Osteocyte (in vitro differentiated cells): ENCODE measurements at places on chromosomes 16 and 17. TPM values are rescaled to one million over a fixed set of nuclear protein-coding genes. Genes with fewer than 3 reads are reported as not detected.

DNA sequence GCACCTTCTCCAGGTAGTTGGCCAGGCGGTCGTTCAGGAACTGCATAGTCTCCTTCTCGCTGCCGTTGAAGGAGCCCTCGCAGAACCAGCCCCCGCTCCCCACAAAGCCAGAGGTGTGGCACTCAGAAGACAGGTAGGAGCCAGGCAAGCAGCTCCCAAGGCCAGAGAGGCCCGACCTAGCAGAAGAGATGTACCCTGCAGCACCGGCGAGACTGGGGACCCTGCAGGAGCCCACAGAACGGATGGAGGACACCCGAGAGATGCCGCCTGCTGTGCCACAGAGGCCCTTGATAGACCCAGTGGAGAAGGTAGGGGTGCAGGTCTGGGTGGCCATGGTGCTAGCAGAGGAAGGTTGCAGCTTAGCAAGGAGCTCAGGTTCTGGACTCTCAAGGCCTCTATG lies at the start of gene KRT36:
Gene KRT36, minus strand, starts transcription at position 380 of the 400 bp plus-strand sequence. Its CDS starts 46 bp downstream, at position 334.
- no peak for DNase-seq

DNA sequence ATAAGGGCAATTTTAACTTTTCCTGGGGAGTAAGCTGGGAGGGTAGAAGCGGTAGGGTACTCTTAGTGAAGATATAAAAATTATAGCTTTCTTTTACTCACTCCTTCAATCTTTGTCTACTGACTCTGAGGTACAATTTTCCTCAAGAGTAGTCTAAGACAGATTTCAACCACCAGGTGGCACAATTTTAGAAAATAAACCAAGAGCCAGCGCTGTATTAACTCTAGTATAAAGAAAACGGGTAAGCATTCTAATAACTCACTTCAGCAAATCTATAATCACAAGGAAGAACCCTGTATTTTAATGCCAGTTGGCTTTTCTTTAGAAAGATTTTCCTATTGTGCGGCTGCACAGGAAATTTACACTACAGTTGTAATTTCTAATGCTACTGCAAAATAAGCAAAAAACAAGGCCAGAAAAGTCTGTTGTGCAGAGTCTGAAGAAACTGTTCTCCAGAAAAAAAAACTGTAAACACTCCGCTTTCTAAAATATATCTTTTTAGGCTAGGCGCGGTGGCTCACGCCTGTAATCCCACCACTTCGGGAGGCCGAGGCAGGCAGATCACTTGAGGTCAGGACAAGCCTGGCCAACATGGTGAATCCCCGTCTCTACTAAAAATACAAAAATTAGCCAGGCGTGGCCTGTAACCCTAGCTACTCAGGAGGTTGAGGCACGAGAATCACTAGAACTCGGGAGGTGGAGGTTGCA lies 1.9 kb downstream of the CMC2 start:
- no peak for DNase-seq

DNA sequence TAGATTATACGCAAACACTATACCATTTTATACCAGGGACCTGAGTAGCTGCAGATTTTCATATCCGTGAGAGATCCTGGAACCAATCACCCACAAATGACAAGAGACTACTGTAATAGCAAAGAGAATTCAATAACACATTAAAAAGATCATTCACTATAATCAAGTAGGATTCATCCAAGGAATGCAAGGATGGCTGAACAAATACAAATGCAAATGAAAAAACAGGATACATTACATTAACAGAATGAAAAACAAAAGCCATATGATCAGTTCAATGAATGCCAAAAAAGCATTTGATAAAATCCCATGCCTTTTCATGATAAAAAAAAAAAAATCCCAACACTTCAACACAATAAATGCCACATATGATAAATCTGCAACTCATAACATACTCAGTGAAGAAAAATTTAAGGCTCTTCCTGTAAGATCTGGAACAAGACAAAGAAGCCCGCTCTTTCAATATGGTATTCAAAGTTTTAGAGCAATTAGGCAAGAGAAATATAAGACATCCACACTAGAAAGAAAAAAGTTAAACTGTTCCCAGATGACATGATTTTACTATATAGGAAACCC lies 29.0 kb downstream of the N4BP1 start:
- no peak for DNase-seq

RAPGEFL1 gene
- total RNA-seq: 5.7 and 6.8 TPM in 2 replicates

TLCD2 gene
- total RNA-seq: 4.2 and 4.7 TPM in 2 replicates
